ENCODE measurements at places on chromosomes 2 and 18. TPM values are rescaled to one million over a fixed set of nuclear protein-coding genes. Genes with fewer than 3 reads are reported as not detected.

DNA sequence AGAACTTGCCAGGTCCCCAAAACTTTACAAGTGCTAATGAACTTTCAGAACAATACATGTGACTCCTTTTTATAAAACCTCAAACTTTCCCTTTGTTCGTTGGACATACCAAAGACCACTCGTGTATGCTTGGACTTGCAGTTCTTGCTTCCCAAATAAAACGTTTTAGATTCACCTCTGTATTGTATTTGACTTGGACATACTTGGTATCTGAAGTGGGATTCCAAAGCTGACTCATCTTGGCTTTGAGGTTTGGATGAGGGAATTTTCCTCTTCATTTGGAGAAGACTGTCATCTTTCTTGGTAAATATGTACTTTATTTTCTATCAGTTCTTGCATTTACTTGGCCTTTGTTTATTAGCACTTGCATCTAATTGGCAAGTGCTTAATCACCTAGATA is 8.0 kb upstream of the CYB5A start:
- DNase-seq: no peak

DNA sequence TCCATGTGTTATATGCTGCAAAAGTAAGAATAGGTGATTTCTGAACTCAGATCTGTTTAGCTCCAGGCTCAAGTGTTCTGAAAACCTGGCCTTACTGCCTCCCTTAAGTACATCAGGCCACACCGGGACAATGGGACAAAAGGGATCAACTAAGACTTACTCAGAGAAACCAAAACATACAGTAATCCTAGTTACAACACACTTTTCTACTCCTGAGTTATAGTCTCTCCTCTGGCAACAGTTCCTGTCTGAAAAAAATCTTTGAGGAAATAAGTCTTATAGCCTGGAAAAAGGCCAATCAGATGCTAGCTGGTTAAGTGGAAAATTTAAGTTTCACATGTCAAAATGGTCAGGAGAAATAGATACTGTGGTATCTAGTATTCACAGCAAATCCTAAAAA is 5.6 kb downstream of the METTL5 start:
- no peak for DNase-seq

DNA sequence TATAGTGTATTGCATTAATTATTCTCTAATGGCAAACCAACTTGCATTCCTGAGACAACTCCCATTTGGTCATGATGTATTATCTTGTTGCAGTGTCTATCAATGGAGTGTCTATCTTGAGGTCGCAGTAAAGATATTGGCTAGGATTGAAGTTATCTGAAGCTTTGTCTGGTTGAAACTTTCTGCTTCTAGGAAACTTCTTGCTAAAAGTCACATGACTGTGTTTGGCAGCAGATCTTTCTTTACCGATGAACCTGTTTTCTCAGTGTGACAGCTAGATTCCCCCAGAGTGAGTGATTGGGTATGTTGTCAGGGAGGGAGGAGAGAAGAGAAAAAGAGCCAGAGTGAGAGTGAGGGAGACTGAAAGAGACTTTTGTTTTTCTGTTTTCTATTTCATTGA is 119.6 kb downstream of the QPCT start:
- DNase-seq: no peak

DNA sequence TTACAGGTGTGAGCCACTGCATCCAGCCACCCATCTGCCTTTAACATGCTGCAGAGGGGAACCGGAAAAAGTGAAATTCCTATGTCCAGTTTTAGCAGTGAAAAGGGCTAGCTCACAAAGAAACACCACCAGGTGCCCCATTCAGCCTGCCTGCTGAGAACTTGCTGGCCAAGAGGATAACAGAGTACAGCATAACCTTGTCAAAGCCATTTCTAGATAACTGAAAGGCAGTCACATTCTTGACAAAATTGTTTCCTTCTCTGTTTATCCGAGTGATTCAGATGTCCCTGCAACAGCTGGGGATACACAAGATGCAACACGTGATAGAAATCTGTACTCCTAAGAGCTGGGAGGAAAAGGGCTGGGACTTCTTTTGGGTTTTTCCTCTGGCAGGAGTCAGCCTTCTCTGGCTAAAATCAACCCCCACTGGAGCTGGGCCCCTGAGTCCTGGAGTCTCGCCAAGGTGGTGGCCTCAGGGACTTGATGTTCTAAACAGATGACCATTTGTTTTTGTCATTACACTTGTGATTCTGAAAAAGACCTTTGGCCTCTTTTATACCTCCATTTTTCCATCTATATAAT is 505.4 kb downstream of the BCL11A start:
- no peak for DNase-seq

- no peak for DNase-seq
These were observed 558.0 kb downstream of the STK39 start for GRCh38 chr2:167689444-167689843.

DNA sequence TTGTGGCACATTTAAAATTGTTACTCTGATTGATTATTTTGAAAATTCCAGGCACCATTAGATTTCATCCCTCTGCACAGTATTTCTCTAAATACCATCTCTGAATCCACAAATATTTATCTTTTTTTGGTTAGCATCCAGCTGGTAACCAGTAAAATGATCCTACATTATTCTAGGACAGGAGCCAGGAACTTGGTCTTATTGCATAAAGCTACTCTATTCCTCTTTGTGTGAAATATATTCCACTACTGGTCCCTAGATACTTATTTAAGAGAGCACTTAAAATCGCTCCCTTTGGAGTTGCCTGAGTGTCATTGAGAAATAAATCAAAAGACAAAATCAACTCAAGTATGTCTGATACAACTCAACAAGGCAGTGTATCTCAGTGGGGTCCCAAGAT is 7.4 kb upstream of the MBOAT2 start:
- no peak for DNase-seq

IL36B gene
- not detected for total RNA-seq

- no peak for DNase-seq
These were observed 9.5 kb downstream of the SESTD1 start for GRCh38 chr2:179255129-179255528.

ALK gene
- total RNA-seq: 2.0 TPM

DNA sequence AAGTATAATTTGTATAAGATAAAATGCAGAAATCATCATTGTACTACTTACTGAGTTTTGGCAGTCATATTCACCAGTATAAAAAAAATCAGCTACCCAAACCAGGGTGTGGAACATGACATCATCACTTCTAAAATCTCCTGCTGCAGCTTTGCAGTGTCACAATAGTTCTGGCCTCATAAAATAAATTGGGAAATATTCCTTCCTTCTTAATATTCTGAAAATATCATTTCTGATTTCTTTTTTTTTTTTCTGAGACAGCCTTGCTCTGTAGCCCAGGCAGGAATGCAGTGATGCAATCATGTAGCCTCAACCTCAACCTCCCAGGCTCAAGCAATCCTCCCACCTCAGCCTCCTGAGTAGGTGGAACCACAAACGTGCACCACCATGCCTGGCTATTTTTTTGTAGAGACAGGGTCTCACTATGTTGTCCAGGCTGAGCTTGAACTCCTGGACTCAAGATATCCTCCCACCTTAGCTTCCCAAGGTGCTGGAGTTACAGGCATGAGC is 101.4 kb downstream of the TMEM18 start:
- no peak for DNase-seq

ANKRD30BL gene
- 12.6 TPM for total RNA-seq

UGT1A4 gene
- total RNA-seq: not detected

KLHL29 gene
- total RNA-seq: 14.3 TPM

CEP76 gene
- 24.5 TPM for total RNA-seq

COL5A2 gene
- 19.2 TPM for total RNA-seq

DBI gene
- total RNA-seq: 31.8 TPM

IL36G gene
- under 0.01 TPM for total RNA-seq

DNA sequence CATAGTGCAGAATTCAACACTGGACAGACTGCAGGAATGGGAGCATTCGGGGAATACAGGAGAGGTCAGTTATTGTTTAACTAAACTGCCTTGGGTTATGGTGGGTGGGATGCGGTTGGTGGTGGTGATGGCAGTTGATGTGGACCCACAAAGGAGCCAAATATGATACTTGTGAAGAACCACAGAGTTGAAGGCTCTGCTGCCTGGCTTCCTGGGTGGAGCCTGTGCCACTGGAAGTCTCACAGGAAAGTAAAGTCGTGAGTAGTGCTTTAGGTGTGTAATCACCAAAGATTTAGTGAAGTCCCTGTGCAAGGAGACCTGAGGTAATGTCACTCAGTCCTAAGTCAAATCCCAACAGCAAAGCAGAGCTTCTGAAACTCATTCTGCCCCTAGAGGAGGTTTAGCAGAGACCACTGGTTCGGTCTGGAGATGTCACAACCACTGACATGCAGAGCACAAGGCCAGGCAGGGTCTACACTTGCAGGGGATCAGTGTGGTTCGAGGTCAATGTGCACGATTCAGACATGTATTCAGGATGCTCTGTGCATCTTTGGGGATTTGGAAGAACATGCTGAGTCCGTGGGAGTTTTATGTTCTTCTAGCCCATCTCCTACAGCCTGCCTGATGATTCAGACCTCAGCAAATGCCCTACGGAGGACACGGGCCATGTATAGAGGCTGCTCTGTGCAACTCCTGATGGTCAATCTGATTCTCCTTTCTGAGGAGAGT is 1150.9 kb downstream of the RPIA start:
- DNase-seq: no peak

DNA sequence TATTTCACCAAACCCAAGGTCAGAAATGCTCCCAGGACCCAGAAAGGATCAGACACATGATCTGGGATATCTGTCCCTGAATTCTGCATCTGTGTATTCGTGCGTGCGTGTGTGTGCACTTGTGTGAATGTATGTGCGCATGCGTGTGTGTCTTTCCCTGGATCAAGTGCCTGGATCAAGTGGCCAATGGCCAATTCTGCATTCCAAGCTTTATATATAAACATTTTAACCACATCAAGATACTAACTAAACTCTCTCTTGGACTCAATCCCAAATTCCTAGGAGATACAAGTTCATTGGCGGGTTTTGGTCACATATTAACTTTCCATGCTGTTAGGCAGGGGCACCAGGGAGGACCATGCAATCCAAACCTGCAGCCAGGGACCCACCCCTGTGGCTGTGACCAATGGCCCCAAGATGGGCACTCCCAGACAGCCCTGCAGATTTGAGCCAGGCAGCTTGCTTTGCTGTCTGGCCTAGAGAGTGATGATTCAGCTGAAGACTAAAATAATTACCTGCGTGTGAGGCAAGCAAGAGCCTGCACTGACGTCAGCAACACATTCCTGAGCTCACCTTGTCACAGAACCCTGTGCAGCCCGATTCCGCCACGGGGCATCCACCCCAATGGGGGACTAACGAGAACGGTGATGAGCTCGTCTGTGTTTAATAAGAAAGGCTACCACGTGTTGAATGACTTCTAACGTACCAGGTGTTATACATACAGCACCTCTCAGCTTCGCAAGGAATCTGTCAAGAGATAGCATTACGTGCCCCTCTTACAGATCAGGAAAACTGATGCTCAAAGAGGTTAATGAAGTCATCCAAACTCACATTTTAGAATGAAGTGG is 45.3 kb upstream of the ROCK2 start:
- no peak for DNase-seq

DNA sequence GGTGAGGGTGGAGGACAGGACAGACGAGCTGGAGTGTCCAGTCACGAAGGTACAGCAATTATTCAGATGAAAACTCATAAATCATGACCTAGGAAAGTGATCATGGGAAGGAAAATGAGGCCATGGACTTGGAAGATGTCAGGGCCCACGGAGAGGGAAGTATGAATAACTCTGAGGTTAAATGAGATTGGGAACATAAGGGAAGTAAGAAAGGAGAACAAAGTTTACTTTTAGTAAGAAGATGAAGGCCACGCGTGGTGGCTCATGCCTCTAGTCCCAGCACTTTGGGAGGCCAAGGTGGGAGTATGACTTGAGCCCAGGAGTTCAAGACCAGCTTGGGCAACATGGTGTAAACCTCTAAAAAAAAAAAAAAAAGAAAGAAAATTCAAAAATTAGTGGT is 56.2 kb downstream of the AQP4 start:
- no peak for DNase-seq

GRCh38 chr2:100247256-100248043 is 74.9 kb downstream of the LONRF2 start:
- no peak for DNase-seq

All from frontal cortex (tissue), 4 donors.